ENCODE measurements at places on chromosomes 12 and 14. TPM values are rescaled to one million over a fixed set of nuclear protein-coding genes. Genes with fewer than 3 reads are reported as not detected.

GRCh38 chr12:95789126-95790032, 1.2 kb downstream of the NTN4 start:
- peaks cover 3% of the 10 kb centered on the region for H3K36me3 ChIP-seq
- peaks cover 84% of the 10 kb centered on the region for H3K27me3 ChIP-seq
- H3K4me1 ChIP-seq, result peaks cover 18% of the 10 kb centered on the region
- peak overlapping the region; percentile 91 for H3K4me3 ChIP-seq
- no peak for DNase-seq
- no peak overlapping the region for H3K27ac ChIP-seq

Gene GPR84
- total RNA-seq, result not detected

DNA sequence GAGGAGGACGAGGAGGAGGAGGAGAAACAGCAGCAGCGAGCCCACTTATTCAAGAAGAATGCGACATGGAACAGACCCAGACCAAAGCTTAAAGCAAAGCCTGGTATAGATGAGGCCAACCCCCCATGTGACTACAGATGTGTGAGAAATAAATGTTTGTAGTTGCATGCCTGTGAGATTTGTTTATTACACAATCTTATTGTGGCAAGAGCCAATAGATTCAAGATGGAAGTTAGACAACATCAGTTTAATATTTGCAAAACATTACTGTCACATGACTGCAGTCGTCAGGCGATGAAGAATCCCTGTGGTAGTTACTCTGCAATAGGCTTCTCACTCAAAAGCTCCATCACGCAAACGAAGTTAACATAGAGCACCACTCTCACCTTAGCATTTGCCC, 17.2 kb upstream of the SLC35F4 start:
- peaks cover 6% of the 10 kb centered on the region for H3K36me3 ChIP-seq
- peaks cover 7% of the 10 kb centered on the region for H3K27me3 ChIP-seq
- no peaks in the 10 kb centered on the region for H3K4me1 ChIP-seq
- no peak for DNase-seq
- no peak overlapping the region for H3K4me3 ChIP-seq

Gene CDH24
- 1.2 TPM for total RNA-seq

GRCh38 chr14:89853936-89854693, 100.4 kb downstream of the EFCAB11 start:
- H3K4me1 ChIP-seq, result no peaks in the 10 kb centered on the region
- H3K4me3 ChIP-seq, result no peak overlapping the region
- no peaks in the 10 kb centered on the region for H3K36me3 ChIP-seq

Gene RNASE9
- not detected for total RNA-seq

GRCh38 chr14:24079491-24080141, 8.3 kb downstream of the CPNE6 start:
- no peak for DNase-seq
- H3K4me1 ChIP-seq, result peaks cover 25% of the 10 kb centered on the region
- no peaks in the 10 kb centered on the region for H3K36me3 ChIP-seq
- H3K27me3 ChIP-seq, result no peaks in the 10 kb centered on the region
- no peak overlapping the region for H3K4me3 ChIP-seq
- no peak overlapping the region for H3K27ac ChIP-seq

Gene HOXC9
- not detected for total RNA-seq

GRCh38 chr12:70648191-70648590, 11.0 kb upstream of the PTPRB start:
- H3K27me3 ChIP-seq, result peaks cover 11% of the 10 kb centered on the region
- no peaks in the 10 kb centered on the region for H3K4me1 ChIP-seq
- H3K36me3 ChIP-seq, result no peaks in the 10 kb centered on the region
- H3K4me3 ChIP-seq, result no peak overlapping the region

GRCh38 chr12:4579305-4580102, 17.5 kb downstream of the DYRK4 start:
- H3K4me3 ChIP-seq, result no peak overlapping the region
- no peaks in the 10 kb centered on the region for H3K36me3 ChIP-seq
- no peak for DNase-seq
- no peaks in the 10 kb centered on the region for H3K4me1 ChIP-seq

DNA sequence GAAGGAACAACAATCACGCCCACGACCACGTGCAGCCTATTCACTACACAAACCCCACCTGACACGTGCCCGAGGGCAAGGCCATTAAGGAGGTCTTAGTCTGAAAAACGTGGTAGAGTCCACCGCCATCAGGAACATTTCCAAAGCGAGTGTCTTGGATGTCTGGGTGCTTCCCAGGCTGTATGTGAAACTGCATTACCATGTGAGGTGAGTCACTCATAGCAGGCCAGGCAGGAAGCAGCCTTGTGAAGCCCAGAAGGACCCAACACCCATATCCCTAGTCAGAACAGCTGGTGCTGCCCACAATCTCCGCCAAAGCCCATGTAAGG, 3.3 kb upstream of the KRT79 start:
- H3K4me1 ChIP-seq, result peaks cover 28% of the 10 kb centered on the region
- no peak overlapping the region for H3K4me3 ChIP-seq
- DNase-seq, result no peak
- H3K36me3 ChIP-seq, result no peaks in the 10 kb centered on the region
- peaks cover 10% of the 10 kb centered on the region for H3K27me3 ChIP-seq

DNA sequence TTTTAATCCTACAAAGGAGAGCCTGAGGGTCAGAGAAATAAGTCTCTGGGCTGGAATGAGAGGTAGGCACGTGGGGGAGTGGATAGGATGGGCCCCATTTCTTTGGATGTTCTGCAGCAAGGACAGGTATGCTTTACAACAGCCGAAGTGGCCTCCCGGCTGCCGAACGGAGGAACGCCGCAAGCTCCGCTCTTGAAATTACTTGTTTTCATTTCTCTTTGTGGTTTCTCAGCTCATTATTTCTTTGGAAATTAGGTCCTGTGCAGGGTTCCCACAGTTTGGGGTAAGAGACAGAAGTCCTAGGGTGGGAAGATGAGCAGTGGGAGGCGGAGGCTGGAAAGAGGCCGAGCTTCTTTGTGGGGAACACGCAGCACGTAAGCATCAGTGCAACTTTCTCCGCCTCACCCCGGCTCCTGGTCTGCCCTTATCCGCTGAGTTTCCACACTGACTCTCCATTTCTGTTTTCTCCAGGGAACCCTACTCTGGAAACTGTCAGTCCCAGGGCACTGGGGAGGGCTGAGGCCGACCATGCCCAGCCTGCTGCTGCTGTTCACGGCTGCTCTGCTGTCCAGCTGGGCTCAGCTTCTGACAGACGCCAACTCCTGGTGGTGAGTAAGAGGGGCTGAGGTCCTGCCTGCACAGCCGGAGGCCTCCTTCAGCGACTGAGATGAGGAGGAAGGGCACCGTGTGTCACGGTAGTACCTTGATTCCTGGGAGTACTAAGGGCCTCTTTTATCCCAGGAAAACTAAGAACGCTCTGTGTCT, 2.0 kb downstream of the WNT5B start:
- H3K4me1 ChIP-seq, result peaks cover 30% of the 10 kb centered on the region
- H3K36me3 ChIP-seq, result no peaks in the 10 kb centered on the region
- H3K27ac ChIP-seq, result no peak overlapping the region
- DNase-seq, result no peak
- H3K4me3 ChIP-seq, result peak overlapping the region; percentile 77

Measured in naive thymus-derived CD8-positive, alpha-beta T cell (primary cell).